T-helper 9 cell (primary cell): ENCODE measurements at places on chromosomes 1 and 21.
A peak's percentile ranks its signal among the peaks of the same experiment; 100 is the strongest.

GRCh38 chr1:12626888-12627287 is 8.9 kb upstream of the DHRS3 start:
- DNase-seq: no peak

- DNase-seq: no peak
Observed at GRCh38 chr1:203516906-203517305, 23.0 kb downstream of the OPTC start.

GRCh38 chr21:15421947-15422346 is 307.8 kb upstream of the USP25 start:
- no peak for DNase-seq

DNA sequence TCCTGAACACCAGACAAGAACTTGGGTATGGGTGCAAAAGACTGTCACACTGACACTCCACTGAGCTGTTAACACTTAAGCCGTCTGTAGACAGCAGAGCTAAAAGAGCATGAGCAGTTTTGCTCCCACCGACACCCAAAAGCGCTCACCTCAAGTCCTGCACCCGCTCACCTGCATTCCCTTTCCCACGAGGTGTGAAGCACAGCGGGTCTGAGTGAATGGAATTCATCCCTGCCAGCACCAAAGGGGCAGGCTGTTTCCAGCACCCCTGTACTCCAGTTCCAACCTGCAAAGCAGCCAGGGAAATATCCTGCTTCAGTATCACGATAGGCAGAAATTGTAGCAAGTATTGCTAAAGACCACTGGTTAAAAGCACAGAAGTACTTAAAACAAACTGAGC is 28.8 kb downstream of the KRTAP21-3 start:
- no peak for DNase-seq

DNA sequence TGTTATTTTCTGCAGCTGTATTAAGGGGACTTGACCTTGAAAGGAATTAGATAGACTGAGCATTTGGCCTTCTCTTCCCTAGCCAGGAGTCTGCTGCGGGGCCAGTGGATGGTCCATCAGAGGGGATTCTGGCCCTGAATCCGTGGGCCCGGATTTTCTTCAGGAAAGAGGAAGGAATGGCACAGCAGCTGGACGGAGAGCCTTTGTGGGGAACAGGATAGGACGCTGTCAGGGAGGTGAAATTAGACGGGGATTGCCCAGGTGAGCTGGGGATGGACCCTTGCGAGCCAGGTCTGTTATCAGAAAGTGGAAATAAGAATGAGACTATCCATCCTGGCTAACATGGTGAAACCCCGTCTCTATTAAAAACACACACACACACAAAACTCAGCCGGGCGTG is 1.7 kb upstream of the C2CD2 start:
- DNase-seq: no peak

GRCh38 chr1:44832056-44832705 is 10.9 kb downstream of the PTCH2 start:
- DNase-seq: no peak

- DNase-seq: no peak
Observed at GRCh38 chr1:209875515-209875914, 47.7 kb downstream of the UTP25 start.

GRCh38 chr21:16496609-16497008 is 766.8 kb downstream of the USP25 start:
- no peak for DNase-seq

DNA sequence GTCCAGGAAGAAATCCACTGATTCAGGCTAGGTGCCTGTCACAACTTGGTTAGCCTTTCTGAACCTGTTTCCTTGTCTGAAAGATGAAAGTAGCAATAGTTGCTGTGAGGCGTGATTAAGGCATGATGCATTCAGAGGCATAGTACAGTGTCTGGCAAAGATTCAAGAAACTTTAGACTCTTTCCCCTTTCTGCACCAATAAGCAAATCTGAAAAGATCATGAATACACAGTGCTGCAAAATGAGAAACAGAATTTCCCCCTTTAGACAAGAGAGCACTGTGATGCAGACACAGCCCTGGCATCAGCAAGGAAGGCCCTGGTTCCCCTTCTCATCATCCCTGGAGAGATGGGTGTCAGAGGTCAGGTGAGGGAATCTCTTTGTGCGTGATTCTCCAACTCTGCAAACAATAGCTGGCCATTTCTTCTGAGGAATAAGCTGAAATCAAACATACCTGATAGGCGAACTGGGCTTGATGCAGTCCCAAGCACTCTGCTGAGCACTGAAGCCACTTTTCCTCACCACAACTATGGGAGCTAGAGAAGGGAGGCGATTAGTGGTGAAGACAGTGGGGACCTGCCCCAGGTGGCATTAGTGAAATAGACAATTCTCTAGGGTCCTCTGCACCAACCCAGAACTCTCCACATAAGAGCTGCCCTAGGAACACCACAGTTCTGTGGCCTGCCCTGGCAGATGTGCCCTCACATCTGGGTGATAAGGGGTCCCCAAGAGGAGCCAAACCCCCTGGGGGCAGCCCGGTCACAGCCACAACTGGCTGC is 41.7 kb downstream of the ITPKB start:
- no peak for DNase-seq

- DNase-seq: no peak
Observed at GRCh38 chr1:67013573-67013972, 40.4 kb downstream of the SLC35D1 start.

DNA sequence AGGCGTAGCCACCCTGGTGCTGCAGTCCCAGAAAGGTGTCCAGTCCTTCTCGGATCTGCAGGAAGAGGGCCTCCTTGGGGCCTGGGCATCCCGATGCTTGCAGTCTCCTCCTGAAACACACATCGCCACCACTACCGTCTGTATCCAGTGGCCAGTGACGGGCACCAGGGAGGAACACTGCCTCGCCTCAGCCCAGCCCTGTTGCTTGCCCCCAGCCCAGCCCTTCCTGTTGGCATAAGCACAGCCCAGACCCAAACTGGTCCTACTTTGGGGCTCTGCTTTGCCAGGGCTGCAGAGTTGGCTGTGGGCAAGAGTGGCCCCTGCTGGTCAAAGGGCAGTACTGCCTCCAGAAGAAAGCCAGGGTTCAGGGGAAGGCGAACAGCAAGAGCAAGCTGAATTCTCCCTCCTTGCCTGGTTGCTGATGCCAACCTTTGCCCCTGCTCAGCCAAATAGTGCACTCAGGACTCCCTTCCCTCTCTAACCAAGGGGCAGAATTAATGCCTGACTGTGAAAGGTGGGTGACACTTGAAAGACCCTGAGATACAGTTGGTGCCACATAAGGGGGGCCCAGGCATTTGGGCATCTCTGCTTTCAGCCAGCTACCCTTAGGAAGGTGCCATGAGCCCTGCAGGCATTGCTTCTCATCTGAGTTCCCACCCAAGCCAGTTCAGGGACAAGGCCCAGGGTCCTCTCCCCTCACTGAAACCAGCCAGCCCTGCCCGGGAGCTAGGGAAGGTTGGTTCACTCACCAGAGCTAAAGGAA is 11.1 kb upstream of the ARHGEF2 start:
- peak; percentile 66 for DNase-seq

DNA sequence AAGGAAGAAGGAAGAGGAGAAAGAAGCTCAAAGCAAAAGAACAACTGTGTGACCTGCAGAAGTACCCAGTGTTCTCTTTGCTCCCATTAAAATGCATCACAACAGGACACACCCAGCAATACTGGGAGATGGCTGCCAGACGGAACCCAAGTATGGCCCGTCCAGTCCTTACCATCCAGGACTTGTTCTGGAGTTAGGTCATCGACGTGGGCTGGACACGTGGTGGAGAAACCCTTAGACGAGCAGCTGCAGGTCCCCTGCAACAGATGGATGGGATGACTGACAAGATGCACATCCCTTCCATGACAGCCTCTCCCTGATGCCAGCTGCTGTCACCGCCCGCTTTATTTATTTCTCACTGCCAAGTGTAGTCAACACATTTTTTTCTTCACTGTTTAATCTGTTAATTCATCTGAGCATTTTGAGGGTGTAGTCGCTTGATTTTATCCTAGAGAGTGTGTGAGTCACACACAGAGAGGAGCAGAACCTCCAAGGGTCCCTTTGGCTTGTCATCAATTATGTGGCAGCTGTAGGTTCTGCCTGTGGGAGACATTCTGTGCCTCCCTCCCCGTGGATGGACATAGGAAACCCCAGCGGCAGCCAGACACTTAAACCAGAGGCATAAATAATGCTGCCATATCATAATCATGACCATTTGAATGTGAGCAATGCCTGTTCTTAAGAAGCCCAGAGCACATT is 80.9 kb downstream of the ABCA4 start:
- no peak for DNase-seq

DNA sequence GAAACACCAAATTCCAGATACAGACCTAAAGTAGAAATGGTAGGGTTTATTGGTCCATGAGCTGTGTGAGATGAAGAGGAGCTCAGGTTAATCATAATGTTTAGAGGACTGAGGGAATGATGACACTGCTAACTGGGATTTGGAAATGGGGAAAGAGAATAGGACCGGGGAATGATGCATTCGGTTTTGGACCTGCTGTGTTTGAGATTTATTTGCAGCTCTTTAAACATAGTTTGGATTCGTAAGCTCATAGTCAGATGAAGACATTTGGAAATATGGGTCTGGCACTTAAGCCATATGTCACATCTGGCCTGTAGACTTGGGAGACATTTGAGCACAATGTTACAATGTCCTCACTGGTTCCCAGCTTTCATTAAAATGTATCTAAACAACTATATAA is 127.9 kb upstream of the DUSP10 start:
- DNase-seq: no peak

- DNase-seq: no peak
Observed at GRCh38 chr21:31282095-31282709, 61.9 kb downstream of the TIAM1 start.

DNA sequence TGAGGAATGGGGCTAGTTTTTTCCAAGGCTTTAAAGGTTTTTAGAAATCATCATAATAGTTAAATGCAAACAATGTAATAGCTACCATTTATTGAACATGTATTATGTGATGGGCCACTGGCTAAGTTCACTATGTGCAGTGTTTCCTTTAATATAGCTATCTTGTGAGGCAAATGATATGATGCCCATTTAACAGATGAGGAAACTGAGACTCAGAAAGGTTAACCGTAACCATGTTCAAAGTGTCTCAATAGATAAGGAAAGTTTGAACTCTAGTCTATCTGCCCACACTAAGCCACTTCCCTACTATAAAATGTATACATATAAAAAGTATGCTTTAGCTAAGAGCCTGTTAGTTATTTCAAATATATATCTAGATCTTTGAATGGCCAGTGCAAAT is 64.8 kb downstream of the GNG12 start:
- no peak for DNase-seq

DNA sequence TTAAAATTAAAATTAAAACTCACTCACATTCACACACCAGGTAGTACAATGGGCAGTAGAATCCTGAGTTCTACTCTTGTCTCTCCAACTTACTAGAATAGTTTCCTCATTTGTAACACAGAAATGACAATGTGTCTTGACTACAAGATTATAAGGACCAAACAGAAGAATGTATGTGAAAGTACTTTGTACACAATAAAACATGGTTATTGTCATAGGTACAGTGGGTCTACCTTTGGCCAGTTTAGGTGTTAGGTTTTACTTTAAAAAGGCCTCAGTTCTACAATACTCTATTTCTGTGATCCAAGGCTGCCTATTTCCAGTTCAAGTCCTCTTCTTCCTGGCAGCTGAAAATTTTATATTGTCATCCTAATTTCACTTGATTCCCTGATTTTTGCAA is 50.2 kb downstream of the LUZP1 start:
- no peak for DNase-seq

GRCh38 chr1:169849346-169850022 is 44.2 kb downstream of the SCYL3 start:
- no peak for DNase-seq

DNA sequence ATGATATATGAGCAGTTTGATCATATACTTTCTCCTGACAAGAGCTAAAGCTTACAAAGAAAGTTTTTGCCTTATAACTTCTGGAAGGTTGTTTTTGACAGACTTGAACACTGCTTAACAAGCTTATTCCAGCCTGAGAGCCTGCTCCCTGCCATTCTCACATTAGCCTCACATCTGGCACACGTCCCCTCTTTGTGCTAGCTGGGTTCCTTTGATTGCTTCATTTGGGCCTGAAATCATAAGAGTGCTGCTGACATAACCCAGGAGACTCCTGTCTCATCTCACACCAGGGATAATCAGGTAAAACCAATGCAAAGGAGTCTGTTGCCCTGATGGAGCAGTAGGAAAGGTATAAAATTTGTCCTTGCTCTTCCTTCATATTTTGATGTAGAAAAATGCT is 1411.7 kb upstream of the B3GALT2 start:
- DNase-seq: no peak

- no peak for DNase-seq
Observed at GRCh38 chr1:66349242-66349641, 184.7 kb upstream of the SGIP1 start.

DNA sequence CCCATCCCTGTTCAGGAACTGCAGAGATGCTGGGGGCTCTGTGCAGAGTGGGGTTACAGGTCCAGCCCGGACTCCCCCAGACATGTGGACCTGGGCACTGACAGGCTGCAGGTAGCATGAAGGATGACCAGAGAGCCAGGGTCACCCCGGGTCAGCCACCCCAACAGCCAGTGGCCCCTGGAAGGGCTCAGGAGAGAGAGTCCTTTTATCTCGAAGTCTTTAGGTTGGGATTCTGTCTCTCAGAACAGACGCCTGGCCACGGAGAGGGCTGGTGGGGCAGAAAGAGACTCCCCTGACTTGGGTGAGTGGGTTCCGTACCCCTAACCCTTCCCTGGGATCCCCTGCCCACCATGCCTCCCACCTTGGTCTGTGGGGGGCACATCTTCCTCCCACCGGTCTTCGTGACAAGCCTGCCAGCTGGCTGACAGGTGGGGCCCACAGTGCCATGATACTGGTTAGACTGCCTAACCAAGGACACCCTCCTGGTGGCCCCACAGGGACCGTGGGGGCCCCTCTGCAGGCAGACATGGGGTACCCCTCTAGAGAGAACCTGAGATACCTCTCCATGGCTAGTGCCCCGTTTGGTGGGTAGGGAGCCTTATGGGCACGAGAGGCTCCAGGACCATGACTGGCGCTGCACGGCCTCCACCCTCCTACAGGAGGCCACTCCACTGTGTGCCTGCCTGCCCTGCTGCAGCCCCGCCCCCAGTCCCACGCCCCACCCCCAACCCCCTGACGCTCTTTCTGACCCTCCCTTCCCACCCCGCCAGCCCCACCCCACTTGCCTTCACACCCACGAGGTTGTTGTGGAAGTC is 24.2 kb downstream of the WNT9A start:
- DNase-seq: no peak

GRCh38 chr1:226337276-226337875 is 28.4 kb upstream of the LIN9 start:
- no peak for DNase-seq

DNA sequence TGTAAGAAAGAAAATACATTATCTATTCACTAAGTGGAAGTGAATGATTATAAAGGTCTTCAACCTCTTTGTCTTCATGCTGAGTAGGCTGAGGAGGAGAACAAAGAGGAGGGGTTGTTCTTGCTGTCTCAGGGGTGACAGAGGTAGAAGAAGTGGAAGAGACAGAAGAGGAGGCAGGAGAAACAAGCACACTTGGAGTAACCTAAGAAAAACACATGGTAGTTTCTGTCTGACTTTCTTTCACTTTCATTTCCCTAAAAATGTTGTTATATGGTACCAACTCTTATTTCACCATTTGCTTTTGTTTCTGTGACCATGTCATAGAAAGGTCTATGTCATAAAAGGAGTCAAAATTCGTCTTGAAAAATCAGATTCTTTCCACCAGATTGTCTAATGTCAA is 696.6 kb upstream of the BRINP3 start:
- DNase-seq: no peak
